ENCODE measurements at places on chromosomes 4 and X.

- DNase-seq: peak; percentile 66
These were observed 21.7 kb upstream of the MFAP3L start for GRCh38 chr4:170047771-170048354.

- DNase-seq: no peak
These were observed 460.5 kb downstream of the SH3BGRL start for GRCh38 chrX:81662381-81662780.

GRCh38 chrX:123962006-123962467, 531 bp downstream of the STAG2 start:
- peak; percentile 74 for DNase-seq

DNA sequence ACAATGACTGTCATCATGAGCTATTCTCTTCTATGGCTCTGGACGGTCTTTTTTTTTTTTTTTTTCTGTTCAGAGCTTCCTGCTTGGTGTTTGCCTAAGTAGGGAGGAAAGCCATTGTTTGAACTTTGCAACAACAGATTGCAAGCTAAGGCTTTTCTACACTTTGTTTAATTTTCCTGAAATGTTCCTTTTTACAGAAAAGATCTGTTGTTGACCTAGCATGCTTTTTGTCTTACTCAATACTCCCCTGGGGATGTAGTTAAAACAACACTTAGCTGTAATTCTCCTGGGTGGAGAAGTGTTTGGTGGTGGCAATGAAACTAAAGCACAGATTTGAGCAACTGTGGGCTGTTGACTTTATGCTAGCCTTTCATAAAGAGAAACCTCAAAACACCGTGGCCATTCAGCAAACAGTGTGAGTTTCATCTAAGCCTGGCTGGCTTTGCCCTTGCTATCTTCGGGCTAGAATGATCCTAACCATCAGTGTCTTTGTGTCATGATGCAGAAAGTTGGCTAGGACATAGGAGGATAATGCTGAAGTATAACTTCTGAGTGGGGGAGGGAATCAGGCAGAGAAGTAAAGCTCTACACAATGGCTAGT, 110.5 kb downstream of the ANXA3 start:
- DNase-seq: no peak

GRCh38 chrX:10922159-10922558, 189.0 kb upstream of the HCCS start:
- no peak for DNase-seq

DNA sequence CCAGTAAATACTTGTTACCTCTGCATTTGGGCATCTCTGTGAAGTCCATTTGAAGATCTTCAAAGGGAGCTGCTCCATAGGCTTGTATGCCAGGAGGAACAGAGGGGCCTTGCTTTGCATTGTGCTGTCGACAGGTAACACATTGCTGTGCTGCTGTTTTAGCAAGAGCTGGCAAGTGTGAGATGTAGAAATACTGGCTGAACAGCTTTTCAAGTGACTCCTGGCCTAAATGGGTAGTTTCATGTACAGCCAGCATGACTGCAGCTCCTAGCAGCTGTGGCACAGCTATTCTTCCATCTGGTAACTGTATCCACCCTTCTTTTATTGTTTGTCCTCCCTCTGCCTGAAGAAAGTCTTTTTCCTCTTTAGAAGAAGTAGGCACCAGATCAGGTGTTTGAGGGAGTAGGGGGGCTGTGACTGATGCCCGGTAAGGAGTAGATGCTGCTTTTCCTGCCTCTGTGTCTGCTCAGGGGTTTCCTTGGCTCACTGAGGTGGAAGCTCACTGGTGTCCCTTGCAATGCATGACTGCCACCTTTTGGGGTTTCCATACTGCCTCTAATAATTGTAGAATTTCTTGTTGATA, 965.3 kb downstream of the CCSER1 start:
- DNase-seq: no peak

DNA sequence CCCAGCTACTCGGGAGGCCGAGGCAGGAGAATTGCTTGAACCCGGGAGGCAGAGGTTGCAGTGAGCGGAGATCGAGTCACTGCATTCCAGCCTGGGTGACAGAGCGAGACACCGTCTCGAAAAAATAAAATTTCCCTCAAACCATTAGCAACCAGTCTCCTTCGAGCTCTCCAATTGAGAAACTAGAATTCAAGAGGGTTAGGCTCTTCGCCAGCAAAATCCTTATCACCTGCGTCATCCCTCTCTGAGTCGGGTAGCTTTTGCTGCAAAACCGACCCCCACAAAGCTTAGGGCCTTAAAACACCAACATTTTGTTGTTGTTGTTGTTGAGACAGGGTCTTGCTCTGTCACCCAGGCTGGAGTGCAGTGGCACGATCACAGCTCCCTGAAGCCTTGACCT, 75.1 kb upstream of the DDX3X start:
- no peak for DNase-seq

DNA sequence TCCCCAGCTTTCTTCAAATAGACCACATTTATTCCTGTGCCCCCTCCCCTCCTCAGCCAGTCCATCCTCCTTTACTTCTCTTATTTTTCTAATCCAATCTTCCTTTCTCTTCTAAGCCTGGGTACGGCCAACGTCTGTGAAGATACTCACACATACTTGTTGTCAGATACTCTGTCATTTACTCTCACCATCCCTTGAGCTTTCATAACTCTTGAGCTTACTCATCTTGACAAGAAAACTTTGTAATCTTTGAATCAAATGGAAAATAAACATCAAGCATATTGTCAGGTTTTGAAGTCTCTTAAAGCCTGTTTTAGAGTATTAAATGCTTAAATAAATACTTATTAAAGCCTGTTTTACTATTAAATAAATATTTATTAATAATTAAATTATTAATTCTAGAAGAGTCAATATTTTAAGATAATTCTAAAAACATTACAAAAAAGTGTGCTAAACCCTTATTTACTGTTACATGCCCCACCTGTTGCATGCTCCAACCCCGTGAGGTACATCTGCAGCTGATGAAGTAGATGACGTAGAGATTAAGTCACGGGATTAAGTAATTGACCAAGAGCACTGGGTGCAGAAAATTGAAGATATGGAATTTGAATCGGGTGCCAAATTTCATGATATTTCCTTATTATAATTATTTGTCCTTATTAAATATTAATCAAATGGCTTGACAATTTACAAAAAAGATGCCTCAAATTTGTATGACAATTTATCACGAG, 1.5 kb upstream of the TRIML2 start:
- no peak for DNase-seq

DNA sequence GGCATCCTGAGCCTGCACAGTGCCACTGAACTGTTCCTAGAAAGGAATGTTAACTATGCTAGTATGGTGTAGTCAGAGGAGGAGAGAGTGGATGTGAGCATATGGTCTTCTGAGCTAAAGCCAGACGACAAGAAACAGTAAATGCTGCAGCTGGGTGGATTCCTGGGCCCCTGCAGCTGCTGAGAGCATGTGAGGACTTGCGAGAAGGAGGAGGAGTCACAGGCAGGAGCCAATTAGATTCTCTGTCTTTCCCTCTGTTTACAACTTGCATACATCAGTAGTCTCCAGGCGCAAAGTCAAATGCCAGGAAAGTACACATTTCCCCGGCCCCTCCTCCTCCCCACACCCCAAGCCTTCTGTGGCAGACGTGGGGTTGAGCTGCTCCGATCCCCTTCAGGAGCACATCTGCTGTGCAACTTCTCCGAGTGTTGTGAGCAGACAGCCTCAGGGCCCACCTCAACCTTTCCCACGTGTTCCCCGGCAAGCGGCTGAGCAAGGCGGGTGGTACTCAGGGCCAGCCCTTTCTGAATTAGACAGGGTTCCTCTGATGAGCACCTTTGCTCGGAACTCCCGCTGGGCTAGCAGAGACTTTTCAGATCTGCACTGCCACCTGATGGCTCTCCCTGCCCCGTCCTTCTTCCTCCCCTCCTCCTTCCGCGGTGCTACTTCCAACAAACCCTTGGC, 108.7 kb upstream of the ATP6AP2 start:
- DNase-seq: peak; percentile 70

- no peak for DNase-seq
These were observed 138.0 kb downstream of the NSUN7 start for GRCh38 chr4:40887764-40888131.

DNA sequence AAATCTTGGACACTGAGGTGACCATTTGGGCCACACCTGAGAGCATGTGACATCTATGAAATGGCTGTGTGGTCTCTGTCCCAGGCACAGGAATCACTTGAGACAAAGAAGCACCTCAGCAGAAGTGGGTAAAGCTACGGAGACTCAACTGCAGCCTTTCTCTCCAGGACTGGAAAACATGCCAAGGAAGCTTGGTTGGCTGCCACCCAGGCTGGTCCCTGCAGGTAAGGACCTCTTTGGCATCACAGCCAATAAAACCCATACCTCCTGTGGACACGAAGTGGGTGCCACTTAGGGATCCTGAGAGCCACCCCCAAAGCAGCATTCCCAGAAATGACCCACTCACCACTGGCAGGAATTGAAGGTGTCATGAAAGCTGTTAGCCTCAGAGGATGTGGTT, 74.6 kb downstream of the LEF1 start:
- no peak for DNase-seq

GRCh38 chr4:26030260-26030667, 116.2 kb downstream of the SMIM20 start:
- no peak for DNase-seq

DNA sequence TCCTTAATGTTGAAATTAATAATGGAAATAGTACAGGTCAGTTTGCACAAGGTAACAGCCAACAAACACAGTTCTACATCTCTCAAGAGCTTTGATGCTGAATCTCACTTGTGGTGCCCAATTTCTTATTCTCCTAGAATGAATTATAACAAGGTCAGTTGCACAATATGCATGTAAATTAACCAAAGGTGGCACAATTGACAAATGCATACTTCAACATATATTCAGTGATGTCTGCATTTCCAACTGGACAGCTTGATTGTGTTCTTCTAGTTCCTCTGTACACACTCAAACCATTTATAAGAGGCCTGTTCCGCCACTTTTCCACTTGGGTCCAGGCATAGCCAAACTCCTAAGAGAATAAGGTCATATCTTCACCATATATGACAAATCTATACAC, 210.3 kb upstream of the EPHA5 start:
- no peak for DNase-seq

DNA sequence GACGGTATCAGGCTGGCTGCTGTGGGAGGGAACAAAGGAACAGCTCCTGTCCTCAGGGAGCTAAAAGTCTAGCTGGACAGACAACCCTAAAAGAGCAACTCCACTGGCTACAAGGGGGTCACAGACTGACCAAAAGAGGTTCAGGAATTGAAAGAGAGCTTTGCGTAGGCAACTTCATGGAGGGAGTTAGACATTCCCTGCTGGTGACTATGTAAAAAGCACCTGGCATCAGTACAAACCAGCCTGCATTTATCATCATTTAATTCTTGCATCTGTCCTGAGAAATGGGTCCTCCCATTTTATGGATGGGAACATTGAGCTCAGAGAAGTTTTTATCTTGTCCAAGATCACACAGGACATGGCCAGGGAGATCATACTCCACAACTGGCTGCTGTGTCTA, 1.4 kb upstream of the LGI2 start:
- DNase-seq: no peak

DNA sequence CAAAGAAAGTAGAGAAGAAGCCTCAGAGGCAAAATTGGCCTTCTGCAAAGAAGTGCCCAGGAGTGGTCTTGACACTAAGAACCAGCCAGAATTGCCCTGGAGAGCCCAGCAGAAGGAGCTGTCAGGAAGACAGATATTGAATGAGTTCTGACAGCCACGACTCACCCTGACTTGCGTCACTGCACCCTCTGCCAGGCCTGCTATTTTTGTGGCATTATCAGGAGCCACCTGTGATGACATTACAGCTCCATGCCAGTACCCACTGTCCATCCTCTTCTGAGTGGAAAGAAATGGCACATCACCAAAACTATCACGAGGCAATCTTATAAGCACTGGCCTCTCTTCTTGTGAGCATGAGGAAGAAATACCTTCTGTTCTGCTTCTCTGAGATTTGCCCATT, 67.7 kb downstream of the SMIM20 start:
- DNase-seq: no peak

DNA sequence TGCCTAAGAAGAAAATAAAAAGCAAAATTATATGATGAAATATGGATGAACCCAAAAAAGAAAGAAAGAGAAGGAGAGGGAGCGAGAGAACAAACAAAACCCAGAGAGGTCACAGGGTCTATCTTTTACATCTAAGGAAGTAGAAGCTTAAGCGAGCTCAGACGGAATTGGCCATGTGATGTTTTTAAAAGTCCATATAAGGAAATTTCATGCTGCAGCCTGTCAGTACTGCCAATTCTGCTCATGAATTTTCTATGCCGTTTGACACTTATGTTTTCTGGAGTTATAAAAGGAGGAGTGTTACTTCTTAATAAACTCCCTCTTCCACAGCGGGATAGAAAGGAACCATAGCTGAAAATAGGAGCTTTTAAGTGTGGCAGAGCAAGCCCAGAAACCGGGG, 32.9 kb upstream of the DCX start:
- DNase-seq: peak; percentile 9

DNA sequence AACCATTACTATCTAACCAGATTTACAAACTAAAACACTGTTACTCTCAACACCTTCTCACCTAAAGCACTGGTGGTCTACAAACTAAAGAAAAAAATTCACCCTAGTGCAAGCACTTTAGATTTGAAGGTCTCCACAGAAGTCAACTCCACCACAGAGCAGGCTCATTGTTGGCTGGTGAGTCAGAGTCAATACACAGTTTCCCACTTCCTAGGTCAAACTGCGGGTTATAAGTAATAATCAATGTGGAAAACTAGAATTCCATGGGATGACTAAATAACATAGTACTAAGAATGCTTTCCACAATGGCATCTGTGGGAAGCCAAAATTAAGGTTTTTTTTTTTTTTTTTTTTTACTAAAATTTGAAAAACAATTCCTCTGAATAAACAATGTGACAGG, 191.8 kb downstream of the PDGFC start:
- no peak for DNase-seq

GRCh38 chr4:101670370-101670769, 120.2 kb upstream of the BANK1 start:
- DNase-seq: no peak

Measured in Jurkat, Clone E6-1 (cell line).